Hepatic stellate cell (primary cell): ENCODE measurements at places on chromosomes 11 and 22.

GRCh38 chr22:30970356-30970746, 1.3 kb downstream of the TUG1 start:
- DNase-seq: no peak

GRCh38 chr11:65334696-65335295, 1.1 kb downstream of the DPF2 start:
- no peak for DNase-seq

DNA sequence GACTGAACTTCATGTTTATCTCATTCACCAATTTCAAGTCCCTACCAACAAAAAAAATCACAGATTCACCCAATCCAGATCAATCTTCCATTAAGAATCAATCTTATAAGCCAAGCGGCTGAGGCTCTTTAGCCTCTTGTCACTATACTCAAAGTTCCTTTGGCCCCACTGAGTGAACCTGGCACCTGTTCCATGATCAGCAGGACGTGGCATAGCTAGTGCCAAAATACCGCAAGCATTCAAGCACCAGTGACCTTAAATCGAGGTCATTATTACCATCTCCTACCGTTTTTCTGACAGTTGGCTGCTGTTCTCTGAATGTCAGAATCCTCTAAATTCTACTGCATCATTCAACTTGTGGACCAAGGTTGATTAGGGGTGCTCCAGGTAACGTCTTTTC, 141.2 kb downstream of the CADM1 start:
- DNase-seq: no peak

DNA sequence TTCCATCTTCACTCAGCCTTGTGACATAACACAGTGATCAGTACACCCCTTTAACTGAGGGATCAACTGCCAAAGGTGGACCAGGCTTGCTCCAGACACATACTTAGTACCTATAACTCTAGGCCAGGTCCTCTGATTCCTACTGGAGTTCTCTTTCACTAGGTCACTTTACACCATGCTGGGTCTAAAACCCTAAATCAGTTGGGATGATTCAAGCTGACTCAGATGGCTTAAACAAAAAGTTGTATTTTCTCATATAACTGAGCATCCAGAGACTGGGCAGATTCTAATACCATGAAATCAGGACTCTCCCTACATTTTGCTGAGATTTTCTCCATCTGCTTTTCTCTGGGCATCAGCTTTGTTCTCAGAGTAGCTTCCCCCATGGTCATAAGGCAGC, 26.0 kb upstream of the FLI1 start:
- no peak for DNase-seq

DNA sequence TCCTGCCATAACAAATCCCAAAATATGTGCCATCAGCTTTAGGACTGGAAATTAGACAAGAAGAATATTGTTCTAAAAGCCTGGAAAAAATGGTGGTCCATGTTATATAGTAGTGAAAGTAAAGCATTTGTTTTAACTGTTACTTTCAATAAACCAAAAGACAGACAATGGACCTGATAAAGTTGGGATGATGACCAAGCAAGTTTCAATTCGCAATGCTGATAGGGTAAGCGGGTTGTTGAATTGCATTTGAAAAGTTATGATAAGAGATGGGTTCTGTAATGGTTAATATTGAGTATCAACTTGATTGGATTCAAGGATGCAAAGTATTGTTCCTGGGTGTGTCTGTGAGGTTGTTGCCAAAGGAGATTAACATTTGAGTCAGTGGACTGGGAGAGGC, 131.9 kb upstream of the ZC3H12C start:
- DNase-seq: no peak

- DNase-seq: no peak
These were observed 15.0 kb upstream of the CYB5R2 start for GRCh38 chr11:7688238-7688826.

DNA sequence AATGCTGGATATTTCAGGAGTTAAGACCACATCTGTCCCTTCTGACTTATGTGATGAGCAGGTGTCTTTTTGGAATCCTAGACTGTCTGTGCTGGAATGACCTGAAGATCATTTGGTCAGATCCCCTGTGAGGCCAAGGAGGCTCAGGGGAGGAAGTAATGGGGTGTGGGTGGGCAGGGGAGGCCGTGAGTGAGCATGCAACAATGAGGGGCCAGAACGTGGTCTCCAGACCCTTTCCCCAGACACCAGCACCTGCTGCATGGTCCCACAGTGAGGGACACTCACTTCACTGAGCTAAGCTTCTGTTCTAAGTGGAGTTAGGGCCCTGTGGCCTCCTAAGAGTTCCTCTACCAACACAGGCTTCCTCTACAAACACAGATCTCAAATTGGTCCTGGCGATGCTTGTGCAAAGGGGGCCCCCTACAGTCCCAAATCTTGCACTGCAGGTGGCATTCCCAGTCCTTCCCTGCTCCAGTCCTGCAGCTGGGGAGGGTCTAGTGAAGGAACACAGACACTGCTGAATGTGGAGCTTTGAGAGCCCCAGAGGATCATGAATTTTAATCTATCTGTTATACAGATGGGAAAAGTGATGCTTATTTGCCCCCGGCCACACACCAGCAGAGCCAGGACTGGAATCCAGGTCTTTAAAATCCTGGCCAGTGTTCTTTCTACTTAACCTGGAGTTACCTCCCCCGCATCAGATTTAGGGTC, 7.4 kb downstream of the USP2 start:
- DNase-seq: peak; percentile 82

DNA sequence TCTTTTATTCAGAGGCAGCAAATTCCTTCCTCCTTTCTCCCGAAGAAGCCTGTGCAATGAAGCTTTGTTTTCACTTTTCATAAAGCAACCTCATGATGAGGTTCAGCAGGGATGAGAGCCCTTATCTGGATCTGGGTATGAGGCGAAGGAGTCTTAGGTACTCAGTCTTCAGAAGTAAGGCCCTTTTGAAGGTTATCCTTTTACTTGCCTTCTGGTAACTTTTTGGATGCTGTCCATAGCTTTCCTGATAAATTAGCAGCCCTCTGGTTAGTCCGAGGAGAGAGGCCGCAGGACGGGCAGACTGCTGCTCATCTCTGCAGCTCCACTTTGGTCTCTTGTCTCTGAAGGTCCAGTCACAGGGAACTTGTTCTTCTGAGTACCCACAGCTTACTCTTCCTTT, 1.1 kb downstream of the TRIM22 start:
- no peak for DNase-seq

- peak; percentile 88 for DNase-seq
These were observed 648 bp downstream of the FOSL1 start for GRCh38 chr11:65899356-65900124.

GRCh38 chr22:37892566-37893335, 13.3 kb upstream of the MICALL1 start:
- no peak for DNase-seq

- DNase-seq: no peak
These were observed 16.8 kb downstream of the CRY2 start for GRCh38 chr11:45864041-45864440.

DNA sequence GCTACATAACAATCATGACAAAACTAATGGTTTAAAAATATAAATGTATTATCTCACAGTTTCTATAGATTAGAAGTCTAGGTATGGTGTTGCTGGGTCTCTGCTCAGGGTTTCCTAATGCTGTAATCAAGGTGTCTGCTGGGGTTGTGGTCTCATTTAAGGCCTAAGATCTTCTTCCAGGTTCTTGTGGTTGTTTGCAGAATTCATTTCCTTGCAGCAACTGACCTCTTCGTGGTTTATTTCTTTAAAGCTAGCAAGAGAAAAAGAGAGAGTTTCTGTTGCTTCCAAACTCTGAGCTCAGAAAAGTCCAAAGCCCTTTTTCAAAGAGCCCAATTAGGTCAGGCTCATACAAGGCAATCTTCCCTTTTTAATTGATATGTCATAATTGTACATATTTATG, 452.7 kb upstream of the CCDC179 start:
- no peak for DNase-seq

- no peak for DNase-seq
These were observed 61.4 kb upstream of the CHRM4 start for GRCh38 chr11:46452918-46453517.

- DNase-seq: no peak
These were observed 1.4 kb upstream of the DGAT2 start for GRCh38 chr11:75767228-75767572.

GRCh38 chr11:95650276-95650675, 139.3 kb downstream of the FAM76B start:
- DNase-seq: no peak

- DNase-seq: no peak
These were observed 32.8 kb downstream of the NRXN2 start for GRCh38 chr11:64690235-64690634.

- peak; percentile 62 for DNase-seq
These were observed 32.6 kb downstream of the KIAA0930 start for GRCh38 chr22:45207981-45208664.

GRCh38 chr11:8597182-8597581, 3.2 kb upstream of the STK33 start:
- DNase-seq: peak; percentile 53

DNA sequence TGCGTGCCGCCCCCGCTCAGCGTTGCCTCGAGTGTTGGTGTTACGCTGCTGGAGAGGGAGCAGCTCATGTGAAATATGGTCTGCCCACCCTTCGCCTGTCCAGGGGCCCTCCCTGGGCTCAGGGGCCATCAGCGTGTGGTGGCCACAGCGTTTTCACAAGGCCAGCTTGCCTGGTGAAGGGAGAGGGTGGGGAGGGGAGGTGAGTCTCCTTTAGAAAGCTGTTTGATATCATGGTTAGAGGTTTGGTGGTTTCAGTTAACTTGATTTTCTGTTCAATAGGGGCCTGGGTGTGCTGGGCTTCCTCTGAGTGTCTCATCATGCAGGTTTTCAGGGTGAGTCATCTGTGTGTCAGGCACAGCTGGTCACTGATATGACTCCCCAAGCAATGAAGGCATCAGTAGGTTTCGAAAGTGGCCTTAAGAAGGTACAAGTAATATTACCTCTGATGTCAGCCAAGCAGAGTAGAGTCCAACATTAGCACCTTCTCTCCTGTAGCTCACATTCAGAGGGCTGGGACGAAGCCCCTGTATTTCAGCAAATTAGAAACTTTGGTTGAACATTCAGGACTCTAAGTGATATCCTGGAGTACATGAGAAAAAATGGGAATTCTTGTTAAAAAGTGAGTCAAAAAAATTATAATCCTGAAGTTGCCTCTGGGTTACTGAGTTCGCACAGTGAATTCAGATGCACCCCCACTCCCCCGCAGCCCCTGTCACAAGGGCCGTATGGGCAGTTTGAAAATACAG, 172.5 kb downstream of the TBC1D22A start:
- DNase-seq: peak; percentile 89

DNA sequence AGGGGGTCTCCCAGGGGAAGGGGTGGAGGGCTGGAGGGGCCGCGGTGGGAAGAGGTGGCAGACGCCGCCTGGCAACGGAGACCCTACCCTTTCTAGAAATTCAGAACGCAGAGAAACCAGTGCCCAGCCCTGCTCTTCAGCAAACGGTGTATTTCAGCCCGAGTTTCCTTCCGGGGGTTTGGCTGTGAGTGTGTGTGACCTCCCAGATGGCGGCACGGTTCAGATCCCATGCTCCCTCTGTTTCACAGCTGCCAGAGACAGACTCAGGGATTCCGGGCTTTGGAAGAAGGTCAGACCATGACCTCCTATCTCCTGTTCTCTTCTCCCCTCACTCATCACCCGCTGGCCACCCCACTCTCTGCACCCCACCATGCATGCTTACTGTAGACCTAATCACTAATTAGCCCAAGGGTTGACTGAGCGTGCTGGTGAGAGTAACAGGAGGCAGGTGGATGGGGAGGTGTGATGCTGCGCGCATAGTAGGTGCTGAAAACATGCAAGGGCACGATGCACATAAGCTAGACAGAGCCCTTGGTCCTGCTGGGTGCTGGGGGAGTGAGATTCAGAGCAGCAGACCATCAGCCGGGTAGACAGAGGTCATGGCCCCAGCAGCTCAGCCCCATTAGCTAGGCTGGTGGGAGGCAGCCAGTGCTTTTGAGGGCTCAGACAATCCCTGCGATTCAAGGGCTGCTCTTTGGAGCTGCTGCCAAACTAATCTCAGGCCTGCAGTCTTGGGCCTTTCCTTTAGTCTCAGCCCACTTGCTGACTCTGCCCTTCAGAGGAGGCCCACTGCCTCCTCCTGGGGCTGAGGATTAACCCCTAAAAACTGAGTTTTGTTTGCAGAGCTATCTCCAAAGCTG, 256.5 kb upstream of the CADM1 start:
- no peak for DNase-seq

GRCh38 chr22:36123673-36124630, 36.6 kb downstream of the APOL3 start:
- peak; percentile 92 for DNase-seq
